ENCODE measurements at places on chromosomes 12 and 14.

- DNase-seq: no peak
These were observed 30.1 kb upstream of the RPH3A start for GRCh38 chr12:112761366-112761986.

DNA sequence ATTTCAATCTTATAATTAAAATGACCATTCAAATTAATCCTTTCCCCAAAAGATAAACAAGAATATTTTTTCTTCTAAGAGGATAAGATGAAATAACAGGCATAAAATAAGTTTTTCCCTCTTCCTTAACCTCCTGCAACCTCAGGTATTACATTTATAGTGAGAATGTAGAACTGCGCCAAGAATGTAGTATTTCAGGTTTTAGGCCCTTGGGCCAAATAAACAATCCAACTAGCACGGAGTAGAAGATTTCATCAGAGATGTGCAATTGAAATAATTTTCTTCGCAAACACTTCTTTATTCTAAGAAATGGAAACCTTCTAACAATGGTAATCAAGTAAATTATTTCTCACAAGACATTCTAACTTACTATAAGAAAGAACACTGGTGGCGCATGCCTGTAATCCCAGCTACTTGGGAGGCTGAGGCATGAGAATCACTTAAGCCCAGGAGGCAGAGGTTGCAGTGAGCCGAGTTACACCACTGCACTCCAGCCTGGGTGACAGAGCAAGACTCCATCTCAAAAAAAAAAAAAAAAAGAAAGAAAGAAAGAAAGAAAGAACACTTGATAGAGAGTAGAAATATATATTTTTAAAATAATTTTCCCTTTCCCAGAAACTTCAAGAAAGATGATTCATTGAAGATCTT, 100.8 kb downstream of the TAOK3 start:
- no peak for DNase-seq

- DNase-seq: no peak
These were observed 284.0 kb downstream of the PRKD1 start for GRCh38 chr14:29643433-29644211.

DNA sequence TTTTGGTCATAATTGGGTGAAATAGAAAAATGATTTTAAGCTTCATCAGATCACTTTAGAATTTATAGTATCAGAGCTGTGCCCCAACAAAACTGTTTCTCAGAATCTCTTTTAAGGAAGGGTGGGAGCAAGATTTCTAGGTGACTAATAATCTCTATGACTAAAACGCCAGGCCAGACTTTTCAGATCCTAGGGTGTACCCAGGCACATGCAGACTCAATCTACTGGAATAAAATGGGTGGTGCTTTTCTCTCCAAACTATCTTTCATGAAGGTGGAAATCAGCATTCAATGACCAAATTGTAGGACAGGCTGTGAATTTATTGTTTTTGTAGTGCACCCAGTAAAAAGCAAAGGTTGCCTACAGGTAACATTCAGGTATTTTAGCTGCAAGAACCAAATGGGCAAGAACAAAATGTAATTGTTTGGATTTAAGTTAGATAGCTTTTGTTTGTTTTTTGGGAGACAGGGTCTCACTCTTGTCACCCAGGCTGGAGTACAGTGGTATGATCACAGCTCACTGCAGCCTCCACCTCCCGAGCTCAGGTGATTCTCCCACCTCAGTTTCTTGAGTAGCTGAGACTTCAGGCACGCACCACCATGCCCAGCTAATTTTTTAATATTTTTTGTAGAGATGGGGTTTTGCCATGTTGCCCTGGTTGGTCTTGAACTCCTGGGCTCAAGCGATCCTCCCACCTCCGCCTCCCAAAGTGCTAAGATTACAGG, 49.5 kb downstream of the PPP2R5C start:
- no peak for DNase-seq

GRCh38 chr14:54291491-54292191, 105.2 kb upstream of the CDKN3 start:
- DNase-seq: no peak

DNA sequence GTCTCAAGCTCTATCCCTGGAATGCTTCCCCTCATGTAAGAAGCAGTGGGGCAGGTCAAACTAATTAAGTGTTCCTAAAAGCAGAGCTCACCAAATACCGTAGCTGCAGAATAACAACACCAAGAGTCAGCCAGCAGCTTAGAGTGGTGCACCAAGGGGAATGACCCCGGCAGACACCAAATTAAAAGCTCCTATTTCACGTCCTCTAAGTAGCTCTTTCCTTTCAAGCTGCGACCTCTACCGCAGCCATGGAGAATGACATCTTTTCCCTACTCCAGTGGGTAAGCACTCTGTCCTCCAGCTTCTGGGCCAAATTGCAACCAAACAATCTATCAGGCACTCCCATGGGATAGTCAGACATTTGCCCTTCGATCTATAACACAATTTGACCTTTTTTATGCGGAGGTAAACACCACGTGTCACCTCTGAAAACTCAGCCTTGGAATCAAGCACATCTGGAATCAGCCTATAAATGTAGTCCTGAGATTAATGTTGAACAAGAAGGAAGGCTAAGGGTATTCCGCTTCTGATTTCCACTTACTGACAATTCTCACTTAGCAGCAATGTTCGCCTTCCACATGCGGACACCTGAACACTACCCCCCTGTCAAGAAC, 67.6 kb upstream of the CDKN3 start:
- DNase-seq: no peak

- no peak for DNase-seq
These were observed 11.0 kb upstream of the PTPRB start for GRCh38 chr12:70648191-70648590.

- DNase-seq: peak; percentile 57
These were observed 4.4 kb upstream of the DNAJC22 start for GRCh38 chr12:49342066-49342913.

DNA sequence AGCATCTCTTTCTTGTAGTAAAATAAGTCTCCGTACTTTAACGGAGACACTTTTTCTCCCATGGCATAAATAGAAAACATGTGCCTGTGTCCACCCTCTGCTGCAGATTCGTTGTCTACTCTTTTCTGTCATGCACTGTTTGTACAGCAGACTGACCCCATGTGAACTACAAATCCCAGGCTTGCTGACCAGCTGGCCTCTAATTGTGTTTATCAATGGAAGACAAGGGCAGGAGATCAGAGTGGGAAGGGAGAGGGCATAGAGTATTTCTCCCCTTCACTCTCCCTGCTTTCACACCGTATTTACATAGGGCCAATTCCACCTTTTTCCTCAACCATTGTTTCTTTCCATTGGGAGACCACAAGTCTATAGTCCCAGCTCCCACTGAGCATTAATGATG, 31.0 kb upstream of the TMTC2 start:
- DNase-seq: no peak

DNA sequence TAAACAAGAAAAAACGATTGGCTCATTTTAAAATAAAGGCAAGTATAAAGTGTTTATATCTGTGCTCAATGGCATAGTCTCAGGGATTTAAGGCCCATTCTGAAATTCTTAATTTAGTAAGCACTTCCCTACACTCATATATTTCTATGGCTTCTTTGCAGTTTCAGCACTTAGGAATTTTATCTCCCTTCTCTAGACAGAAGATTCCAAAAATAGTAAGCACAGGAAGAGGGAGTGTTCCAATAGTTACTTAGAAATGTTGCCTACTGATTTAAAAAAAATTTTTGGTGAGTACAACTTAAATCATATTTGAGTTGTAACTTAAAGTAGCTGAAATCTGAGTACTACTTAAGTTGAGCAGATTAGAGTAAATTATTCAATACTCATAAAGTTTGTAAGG, 19.8 kb downstream of the INSM2 start:
- DNase-seq: no peak

DNA sequence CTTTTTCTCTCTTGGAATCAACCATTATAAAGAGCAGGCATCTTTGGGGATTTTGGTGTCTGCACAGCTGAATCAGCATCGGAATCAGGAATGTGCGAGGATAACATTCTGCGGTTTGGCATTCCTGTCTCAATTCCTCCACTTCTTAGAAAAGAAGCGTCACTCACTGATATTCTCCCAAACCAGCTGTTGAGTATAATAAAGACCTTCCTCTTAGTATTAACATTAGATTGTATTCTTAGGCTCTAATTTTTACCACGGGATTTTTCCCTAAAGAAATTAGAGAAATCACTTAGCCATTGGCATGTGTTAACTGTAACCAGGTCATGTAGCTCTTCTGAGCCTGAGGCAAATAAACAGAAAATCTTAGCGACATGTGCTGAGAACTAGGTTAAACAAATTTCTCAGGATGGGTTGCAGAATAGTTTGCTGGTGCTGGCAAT, 128.7 kb downstream of the TMX1 start:
- DNase-seq: no peak

DNA sequence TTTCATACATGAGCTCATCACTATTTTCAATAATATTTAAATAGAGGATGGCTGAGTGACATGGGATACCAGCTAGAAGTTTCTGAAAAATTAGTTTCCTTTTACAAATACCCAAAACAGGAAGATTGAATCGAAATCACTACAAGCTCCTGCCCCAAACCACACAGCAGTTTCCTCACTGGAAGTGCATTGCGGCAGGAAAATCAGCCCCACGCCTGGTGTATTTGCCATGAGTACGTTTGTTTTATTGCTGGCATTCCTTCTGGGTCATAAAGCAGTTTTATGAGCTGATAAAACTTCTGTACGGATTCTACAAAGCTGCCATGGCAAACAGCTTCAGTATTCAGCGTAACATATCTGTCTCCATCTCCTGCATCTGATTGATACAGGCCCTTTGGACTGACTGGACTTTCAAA, 23.7 kb downstream of the CDC42BPB start:
- DNase-seq: no peak

DNA sequence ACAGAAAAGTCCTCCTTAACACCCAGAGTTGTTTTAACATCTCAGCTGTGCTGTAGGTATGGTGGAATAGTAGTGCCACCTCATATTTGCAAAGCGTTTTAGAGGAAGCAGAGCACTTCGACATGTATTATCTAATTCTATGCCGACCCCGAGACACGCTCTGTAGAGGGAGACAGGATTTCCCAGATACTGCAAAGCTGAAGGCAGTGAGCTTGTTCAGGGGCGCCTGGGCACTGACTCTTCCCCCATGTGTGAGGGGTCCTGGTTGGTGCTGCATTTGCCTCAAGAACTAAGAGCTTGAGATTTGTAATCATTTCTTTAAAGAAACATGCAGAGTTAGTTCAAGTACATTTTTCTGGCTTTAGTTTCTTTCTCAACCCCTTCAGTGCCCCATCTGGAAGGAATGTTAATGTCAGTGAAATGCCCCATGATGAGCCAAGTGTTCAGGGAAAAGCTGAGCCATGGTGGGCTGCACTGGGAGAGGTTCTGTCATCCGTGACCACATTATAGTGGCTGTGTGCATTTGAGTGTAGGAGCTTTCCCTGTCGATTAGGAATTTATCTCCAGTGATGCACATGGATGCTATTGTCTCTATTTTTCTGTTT, 66.3 kb downstream of the MBIP start:
- DNase-seq: no peak

DNA sequence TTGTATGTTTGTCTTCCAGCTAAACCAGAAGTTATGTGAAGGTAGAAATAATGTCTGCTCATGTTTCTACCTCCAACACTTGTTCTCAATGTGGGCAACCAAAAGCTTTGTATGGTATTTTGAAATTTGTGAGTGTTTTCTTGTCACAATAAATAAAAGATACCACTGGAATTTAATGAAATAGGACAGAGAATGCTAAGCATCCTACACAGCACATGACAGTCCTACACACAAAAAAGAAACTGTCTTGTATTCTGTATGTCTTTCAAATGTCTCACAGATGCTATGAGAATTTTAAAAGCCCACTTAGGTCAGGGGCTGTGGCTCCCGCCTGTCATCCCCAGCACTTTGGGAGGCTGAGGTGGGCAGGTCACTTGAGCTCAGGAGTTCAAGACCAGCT, 68.9 kb downstream of the RALGAPA1 start:
- DNase-seq: no peak

GRCh38 chr14:30584058-30584630, 25.2 kb downstream of the G2E3 start:
- DNase-seq: no peak

Data from central memory CD4-positive, alpha-beta T cell (primary cell).